ENCODE measurements at places on chromosomes 5 and 9. TPM values are rescaled to one million over a fixed set of nuclear protein-coding genes. Genes with fewer than 3 reads are reported as not detected.
A peak's percentile ranks its signal among the peaks of the same experiment; 100 is the strongest.

Gene WHRN
- 0.76 TPM for total RNA-seq

Gene LPAR1
- not detected for total RNA-seq

Gene NR4A3
- total RNA-seq, result 0.45 TPM

Gene C9orf152
- not detected for total RNA-seq

Gene SHISAL2B
- not detected for total RNA-seq

Gene EQTN
- total RNA-seq, result not detected

GRCh38 chr9:124037790-124038189, 26.2 kb downstream of the LHX2 start:
- H3K27ac ChIP-seq, result no peak overlapping the region
- peaks cover 5% of the 10 kb centered on the region for H3K4me1 ChIP-seq
- no peaks in the 10 kb centered on the region for H3K27me3 ChIP-seq
- no peaks in the 10 kb centered on the region for H3K36me3 ChIP-seq
- DNase-seq, result no peak

GRCh38 chr5:33316773-33317172, 124.0 kb upstream of the TARS1 start:
- H3K27ac ChIP-seq, result no peak overlapping the region
- no peak overlapping the region for H3K4me3 ChIP-seq
- no peaks in the 10 kb centered on the region for H3K36me3 ChIP-seq
- no peak for DNase-seq
- H3K27me3 ChIP-seq, result no peaks in the 10 kb centered on the region
- H3K4me1 ChIP-seq, result no peaks in the 10 kb centered on the region

DNA sequence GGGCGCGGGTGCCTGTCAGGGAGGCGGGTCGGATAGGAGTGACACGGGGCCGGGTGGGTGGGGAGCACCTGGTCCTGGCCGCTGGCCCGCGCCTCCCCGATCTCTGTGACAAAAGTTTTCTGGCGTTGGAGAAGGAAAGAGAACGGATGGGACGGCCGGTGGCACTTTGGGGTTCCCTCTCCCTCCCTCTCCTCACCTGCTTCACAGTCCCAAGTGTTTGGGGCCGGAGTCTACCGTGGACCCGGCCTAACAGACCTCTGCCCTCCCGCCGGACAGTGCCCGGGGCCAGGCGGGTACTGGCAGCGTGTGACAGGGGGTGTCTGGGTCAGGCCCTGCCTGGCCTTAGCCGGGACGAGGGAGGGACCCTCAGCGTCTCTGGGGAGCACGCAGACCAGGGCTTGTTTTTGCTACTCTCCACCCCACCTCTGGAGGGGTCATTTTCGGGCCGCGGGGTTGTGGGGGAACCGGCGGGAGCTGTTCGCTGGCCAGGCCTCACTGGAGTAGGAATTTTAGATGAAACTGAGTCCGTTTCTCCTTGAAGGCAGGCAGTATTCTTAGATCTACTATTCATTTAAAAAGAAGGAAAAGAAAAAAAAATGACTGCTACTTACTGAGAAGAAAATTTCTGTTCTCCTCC, 1.7 kb downstream of the PRDM6 start:
- H3K4me3 ChIP-seq, result no peak overlapping the region
- H3K4me1 ChIP-seq, result no peaks in the 10 kb centered on the region
- H3K36me3 ChIP-seq, result no peaks in the 10 kb centered on the region
- DNase-seq, result no peak
- H3K27me3 ChIP-seq, result no peaks in the 10 kb centered on the region

- no peaks in the 10 kb centered on the region for H3K27me3 ChIP-seq
- H3K36me3 ChIP-seq, result no peaks in the 10 kb centered on the region
- H3K4me3 ChIP-seq, result no peak overlapping the region
- peaks cover 43% of the 10 kb centered on the region for H3K4me1 ChIP-seq
- no peak overlapping the region for H3K27ac ChIP-seq
Measured at GRCh38 chr9:130837643-130838042, 2.6 kb downstream of the ABL1 start.

GRCh38 chr9:93064392-93065134, 6.1 kb downstream of the SUSD3 start:
- no peak overlapping the region for H3K27ac ChIP-seq
- H3K36me3 ChIP-seq, result no peaks in the 10 kb centered on the region
- no peaks in the 10 kb centered on the region for H3K27me3 ChIP-seq
- peaks cover 16% of the 10 kb centered on the region for H3K4me1 ChIP-seq
- DNase-seq, result peak; percentile 61

- no peaks in the 10 kb centered on the region for H3K36me3 ChIP-seq
- no peak for DNase-seq
- no peaks in the 10 kb centered on the region for H3K27me3 ChIP-seq
Measured at GRCh38 chr9:71928376-71928775, 16.9 kb downstream of the C9orf85 start.

DNA sequence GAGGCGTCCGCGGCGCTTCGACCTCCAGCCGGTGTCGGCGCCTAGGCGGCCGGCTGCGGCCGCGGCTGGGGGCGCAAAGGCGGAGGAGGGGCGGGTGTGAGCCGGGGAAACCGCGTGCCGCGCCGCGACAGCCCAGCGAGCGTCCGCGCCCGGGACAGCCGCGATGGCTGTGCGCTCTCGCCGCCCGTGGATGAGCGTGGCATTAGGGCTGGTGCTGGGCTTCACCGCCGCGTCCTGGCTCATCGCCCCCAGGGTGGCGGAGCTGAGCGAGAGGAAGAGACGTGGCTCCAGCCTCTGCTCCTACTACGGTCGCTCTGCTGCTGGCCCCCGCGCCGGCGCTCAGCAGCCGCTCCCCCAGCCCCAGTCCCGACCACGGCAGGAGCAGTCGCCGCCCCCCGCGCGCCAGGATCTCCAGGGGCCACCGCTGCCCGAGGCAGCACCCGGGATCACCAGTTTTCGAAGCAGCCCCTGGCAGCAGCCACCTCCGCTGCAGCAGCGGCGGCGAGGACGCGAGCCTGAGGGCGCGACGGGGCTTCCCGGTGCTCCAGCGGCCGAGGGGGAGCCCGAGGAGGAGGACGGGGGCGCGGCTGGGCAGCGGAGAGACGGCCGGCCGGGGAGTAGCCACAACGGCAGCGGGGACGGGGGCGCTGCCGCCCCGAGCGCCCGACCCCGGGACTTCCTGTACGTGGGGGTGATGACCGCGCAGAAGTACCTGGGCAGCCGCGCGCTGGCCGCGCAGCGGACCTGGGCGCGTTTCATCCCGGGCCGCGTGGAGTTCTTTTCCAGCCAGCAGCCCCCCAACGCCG, 605 bp downstream of the CHSY3 start:
- no peak overlapping the region for H3K4me3 ChIP-seq
- no peaks in the 10 kb centered on the region for H3K4me1 ChIP-seq
- no peaks in the 10 kb centered on the region for H3K36me3 ChIP-seq

DNA sequence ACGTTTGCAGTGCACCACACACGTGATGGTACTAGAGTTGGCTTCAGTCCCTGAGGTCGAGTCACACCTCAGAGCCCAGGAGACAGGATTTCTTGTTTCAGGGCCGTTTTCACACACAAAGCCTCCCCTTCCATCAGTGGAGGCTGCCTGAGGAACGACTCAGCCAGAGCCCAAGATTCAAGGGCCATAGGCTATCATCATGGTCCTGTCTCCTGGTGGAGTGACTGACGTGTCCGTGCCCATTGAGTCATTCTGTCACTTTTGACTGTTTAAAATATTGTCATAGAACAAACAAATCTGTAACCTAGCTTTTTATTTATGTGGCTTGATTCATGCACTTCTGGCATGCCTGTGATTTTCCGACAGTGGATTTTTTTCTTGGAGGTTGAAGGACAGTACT, 28.3 kb downstream of the CAMK2A start:
- no peaks in the 10 kb centered on the region for H3K27me3 ChIP-seq
- no peak overlapping the region for H3K4me3 ChIP-seq
- DNase-seq, result no peak
- H3K27ac ChIP-seq, result no peak overlapping the region

DNA sequence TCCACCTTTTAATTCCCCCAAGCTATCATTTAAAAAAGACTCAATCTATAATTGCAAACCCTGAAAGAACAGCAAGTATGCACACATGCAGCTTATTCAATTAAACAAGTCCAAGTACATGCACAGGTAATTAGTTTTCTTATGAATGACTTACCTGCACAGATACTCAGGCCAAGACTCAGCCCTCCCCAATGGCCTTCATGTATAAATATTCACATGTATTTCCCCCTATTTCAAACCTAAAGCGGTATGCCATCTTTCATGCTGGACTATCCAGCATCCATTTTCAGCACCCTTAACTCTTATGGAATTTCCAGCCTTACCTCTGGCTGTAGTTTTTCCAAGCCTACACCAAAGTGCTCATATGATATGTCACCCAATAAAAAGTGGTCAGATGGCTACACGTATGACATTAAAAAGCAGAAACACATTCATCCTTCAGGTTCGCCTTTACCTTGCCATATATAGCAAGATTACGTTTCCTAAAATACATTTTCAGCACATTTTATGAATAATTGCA, 205.5 kb downstream of the MEF2C start:
- H3K4me1 ChIP-seq, result peaks cover 57% of the 10 kb centered on the region
- H3K27ac ChIP-seq, result no peak overlapping the region
- no peaks in the 10 kb centered on the region for H3K36me3 ChIP-seq
- H3K4me3 ChIP-seq, result 0 out of 2 replicates have a peak overlapping the region, but pooled peaks have one; percentile 23
- no peaks in the 10 kb centered on the region for H3K27me3 ChIP-seq

DNA sequence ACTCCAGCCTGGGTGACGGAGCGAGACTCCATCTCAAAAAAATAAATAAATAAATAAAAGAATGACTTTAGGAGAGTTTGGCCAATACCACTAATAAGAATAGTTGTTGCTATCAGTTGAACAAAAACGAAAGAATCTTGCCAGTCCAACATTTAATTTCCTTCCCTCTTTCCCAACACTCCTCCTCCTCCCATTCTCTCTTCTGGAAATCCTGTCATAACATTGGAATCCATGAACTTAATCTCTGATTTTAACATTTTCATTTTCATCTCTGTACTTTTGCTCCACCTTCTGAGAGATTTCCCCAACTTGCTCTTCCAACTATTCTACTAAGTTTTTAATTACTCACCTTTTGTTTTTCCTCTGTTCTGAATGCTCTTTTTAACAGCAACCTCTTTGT, 42.8 kb upstream of the CDK20 start:
- H3K27me3 ChIP-seq, result no peaks in the 10 kb centered on the region
- H3K27ac ChIP-seq, result no peak overlapping the region
- H3K4me3 ChIP-seq, result no peak overlapping the region
- H3K4me1 ChIP-seq, result no peaks in the 10 kb centered on the region

DNA sequence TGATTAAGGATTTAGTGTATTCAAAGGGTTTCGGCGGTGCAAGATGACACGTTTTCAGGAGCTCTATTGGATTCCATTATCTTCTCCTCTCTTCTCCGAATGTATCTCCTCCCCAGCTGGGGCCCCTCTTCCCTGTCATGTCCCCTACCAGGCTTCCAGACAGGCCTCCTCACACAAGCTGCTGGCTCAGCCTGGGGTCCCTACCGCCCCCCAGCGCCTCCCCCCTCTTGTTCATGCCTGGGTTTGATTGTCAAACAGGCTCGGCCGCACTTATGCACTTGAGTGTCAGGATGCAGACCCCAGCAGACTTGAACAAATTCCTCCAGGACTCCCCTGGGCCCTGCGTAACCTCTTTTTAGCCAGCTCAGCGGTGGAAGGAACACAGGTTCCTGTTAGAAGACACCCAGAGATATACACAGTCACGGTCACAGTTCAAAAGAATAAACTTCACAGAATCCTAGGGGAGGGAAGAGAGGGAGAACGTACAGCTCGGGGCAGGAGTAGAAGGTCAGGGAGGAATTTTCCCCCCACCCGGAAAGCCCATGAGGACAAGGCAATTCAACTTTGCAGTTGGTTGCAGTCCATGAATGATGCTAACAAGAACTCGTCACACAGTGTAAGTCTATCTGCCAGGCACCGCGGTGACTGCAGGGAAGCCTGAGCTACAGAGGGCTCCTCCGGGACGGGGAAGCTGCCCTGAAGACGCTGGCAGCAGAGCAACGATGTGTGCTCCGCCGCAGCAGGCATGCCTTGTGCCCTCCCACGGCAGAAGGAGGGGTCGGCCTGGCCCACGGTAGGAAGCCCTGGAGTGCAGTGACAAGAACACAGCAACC, 560.0 kb downstream of the BNC2 start:
- H3K36me3 ChIP-seq, result no peaks in the 10 kb centered on the region
- H3K27ac ChIP-seq, result no peak overlapping the region
- no peak overlapping the region for H3K4me3 ChIP-seq
- DNase-seq, result no peak
